ENCODE measurements at places on chromosomes 12 and 14.

DNA sequence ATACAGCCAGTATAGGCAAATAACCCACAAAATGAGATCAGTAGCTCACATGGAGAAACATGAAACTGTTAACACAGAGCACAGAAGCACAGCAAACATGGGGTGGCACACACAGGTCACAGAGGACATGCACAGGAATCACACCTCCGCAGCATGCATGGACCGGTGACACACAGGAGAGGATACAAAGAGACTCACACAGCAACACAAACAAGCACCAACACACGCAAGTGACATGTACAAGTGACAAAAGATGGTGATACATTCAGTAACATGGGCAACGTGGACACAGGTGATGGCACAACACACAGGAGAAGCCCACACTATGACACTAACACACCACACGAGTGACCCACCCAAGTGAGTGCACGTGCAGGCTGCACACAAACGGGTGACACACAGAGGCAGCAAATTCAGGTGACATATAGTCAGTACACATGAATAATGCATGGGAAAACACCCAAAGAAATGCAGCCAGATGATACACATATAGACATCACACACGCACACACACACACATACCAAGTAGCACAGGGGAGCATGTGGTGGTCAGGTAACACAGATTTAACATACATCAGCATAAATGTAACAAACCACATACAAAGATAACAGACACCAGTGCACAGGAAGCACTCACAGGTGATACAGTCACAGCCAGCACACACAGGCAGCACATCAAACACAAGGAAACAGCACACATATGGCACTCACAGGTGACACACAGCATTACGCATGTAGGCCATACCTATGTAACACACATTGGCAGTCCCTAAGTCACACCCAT lies 216.0 kb upstream of the SFSWAP start:
- DNase-seq: no peak

DNA sequence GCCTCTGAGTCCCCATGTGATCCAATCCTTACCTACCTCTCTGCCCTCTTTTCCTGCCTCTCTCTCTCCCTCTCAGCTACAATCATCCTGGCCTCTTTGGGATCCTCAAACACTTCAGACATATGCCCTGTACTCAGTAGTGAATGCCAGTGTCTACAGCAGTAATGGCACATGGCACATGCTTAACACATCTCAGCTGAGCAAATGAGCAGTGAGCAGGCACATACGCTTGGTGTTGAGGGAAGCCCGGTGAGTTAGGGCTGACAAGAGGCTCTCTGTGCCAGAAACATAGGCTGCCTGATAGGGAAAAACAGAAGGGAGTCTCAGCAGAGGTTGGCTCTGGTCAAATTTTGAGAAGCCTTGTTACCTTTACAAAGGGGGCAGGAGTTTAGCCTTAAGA lies 409.1 kb downstream of the TMEM132D start:
- DNase-seq: no peak

DNA sequence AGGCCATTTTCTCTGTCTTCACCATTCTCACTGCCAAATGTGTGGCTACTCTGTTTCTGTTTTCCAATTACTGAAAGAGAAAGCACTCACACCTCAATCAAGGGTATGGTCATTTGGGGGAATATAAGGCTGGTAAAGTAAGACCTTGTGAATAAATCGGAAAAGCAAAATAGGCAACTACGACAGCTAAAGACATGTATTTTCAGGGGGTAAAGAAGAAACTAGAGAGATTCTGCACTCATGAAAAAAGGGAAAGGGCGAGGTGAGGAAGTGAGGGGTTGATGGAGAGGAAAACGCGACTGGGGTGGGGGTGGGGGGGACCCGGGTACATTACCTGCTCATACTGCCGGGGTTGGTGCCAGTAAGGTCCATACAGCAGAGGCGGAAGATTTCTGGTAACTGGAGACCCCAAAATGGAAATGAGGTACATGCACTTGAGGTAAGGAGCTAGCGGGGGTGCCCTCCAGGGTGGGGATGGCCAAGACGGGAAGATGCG lies 19.3 kb downstream of the CHD8 start:
- DNase-seq: no peak

- DNase-seq: no peak
These were observed 396.9 kb downstream of the TMTC2 start for GRCh38 chr12:83083616-83084015.

DNA sequence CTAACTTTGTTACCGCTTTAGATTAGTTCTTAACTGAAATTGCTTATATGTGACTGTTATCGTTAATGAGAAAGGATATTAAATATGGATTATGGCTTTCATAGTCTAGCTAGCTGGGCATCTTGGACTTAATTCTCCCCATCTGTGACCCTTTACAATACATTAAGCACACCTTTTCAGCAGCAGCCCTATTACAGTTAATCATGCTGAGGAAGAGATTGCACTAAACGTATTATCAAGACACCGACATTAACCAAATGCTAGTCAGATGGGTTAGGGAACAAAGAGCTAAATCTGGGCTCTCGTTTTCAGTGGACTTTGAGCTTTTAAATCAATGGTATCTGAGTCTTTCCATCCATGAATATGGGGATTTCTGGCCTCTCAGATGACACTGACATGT lies 447.5 kb upstream of the DCN start:
- no peak for DNase-seq

DNA sequence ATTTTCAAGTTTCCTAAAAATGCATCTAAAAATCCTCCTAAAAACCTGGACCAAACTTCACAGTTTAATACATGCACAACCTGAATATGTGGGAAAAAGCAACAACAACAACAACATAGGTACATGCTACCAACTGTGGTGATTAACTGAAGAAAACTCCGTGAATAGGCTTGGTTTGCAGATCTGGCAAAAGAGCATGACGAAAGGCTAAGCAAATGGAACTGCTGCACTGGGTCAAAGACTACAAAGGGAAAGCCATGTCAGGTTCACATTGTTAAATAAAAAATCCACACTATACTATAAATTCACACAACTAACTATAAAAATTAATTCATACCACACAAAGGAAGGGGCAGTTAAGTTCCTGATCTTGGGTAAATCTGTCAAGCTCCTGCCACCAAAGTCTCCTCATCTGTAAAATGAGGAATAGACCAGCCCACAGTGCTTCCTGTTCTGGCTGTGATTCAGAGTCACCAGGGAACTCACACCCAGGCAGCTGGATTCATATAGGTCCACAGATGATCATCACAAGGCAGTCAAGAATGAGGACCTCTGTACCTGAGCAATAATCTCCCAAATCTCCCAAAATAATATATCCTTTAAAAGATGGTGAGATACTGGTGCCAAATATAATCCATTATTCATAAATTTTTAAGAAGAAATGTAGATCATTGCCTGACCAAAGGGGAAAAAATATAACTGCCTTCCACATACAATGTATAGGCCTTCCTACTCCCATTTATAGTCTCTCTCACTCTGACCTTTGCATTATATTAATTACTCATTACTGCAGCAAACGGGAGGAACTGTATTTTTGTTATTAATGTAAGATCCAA lies 7.0 kb downstream of the CORO1C start:
- no peak for DNase-seq

DNA sequence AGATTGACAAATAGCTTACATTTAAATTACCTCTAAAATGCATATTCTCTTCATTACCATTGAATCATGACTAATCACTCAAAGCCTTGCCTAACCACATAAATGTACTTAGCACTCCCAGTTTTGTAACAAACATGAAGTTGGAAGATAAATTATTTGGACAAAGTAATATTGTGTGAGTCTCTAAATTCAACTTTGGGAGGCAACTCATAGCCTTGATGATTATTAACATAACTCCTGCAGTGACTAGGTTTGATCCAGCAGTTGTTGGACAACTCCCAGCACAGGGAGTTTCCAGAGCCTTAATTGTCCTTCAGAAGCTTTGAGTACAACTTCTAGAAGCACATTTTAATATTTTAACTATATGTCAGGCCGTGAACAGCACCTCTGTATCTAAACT lies 153.4 kb upstream of the PDZRN4 start:
- no peak for DNase-seq

GRCh38 chr14:56065621-56066290 lies 52.5 kb upstream of the PELI2 start:
- DNase-seq: no peak

GRCh38 chr12:122836027-122836921 lies 1.0 kb downstream of the HIP1R start:
- DNase-seq: no peak

DNA sequence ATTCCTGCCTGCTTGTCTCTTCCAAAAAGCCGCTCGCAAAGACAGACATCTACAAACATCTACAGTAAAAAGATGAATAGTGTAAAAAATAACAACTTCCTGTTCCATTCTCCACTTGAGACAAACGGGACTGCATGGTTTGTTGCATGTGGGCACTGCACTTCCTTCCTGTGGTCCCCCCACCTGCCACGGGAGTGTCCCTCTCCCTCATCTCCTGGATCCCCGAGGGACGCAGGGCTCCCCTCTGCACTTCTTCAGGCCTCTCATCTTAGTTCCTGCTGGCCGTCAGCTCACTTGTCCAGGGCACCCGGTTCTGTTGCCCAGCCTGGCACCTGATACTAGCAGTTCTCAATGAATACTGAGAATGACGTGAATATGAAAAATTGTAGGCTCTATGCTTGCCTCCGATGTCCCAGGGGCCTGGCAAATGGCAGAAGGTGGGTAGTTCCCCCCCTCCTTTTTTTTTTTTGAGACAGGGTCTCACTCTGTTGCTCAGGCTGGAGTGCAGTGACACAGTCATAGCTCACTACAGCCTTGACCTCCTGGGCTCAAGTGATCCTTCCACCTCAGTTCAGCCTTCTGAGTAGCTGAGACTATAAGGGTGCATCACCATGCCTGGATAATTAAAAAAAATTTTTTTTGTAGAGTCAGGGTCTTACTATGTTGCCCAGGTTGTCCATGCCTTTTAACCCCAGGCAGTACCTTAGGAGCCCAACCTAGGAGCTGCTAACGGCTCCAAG lies 3.5 kb upstream of the KLC1 start:
- no peak for DNase-seq

- DNase-seq: no peak
These were observed 102.1 kb downstream of the MYRFL start for GRCh38 chr12:69927164-69927563.

DNA sequence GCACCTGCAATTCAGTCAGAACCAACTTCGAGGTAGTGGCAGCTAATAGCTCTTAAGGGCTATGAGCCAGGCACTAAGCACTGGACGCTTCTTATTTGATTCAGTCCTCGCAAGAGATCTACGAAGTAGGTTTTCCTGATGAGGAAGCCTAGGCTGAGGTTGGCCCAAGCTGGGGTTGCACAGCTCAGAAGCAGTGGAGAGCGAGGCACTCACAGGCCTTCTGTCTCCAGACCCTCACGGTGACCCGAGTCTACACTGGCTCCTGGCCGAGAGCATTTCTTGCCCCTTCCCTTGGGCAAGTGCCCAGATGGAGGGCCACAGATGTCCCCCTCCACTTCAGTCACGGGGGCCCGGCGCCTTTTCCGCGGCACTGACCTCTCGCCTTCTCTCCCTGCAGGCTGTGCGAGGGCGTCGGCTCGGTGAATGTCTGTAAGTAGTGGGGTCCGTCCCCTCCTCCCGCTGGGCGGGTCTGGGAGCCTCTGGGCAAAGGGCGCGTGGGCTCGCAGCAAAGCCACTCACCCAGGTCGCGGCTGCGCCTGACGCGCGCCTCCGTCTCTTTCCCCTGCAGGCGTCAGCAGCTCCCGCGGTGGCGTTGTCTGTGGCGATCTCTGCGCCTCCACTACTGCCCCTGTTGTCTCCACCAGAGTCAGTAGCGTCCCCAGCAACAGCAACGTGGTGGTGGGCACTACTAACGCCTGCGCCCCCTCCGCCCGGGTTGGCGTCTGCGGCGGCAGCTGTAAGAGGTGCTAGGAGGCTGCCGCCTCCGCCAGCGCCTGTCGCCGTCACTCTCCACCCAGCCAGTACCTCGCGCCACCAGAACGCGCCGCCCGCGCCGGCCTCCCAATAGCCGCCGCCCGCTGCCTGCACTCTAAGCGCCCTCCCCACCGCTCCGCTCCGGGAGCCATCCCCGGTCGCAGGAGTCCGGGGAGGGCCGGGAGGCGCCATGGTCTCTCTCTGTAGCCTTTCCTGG lies 13.1 kb downstream of the KRT83 start:
- no peak for DNase-seq

DNA sequence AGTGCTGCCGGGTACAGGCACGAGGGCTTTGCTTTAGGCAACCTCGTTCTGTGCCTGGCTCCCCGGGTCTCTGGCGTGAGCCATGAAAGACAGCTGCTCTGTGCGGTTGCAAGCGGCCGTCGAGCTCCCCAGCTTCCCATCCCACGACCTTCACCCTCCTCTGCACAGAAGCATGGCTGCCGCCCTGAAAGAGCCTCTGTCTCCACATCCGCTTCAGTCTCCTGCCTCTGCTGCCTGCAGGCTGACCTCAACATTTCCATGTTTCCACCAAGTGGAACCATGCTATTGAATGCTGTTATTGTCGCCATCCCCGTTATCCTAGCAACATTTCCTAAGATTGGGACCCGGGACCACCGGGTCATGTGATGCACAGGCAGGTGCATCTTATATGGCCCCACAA lies 57.1 kb downstream of the KDM2B start:
- no peak for DNase-seq

GRCh38 chr14:79704041-79704807 lies 507.1 kb downstream of the DIO2 start:
- no peak for DNase-seq

GRCh38 chr12:76012644-76013043 lies 18.9 kb downstream of the PHLDA1 start:
- no peak for DNase-seq

DNA sequence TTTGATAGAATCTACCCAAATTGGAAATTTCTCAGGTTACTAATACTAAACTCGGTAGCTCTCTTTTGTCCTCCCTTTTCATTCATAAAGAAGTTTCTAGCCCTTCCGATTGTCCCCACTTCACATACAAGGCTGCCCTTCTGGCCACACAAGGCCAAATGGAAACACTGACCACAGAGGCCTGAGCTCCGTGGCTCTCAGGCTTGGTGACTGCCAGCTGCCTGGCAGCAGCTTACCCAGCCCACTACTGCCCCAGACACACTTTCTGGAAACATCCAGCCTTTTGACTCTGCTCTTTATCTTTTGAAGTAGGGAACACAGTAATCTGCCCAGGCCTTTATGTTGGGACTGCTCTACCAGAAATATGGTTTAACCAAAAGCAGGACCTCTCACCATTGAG lies 167.2 kb downstream of the GCH1 start:
- DNase-seq: no peak

- DNase-seq: peak; percentile 42
These were observed 6.5 kb upstream of the PRPH start for GRCh38 chr12:49288412-49288853.

DNA sequence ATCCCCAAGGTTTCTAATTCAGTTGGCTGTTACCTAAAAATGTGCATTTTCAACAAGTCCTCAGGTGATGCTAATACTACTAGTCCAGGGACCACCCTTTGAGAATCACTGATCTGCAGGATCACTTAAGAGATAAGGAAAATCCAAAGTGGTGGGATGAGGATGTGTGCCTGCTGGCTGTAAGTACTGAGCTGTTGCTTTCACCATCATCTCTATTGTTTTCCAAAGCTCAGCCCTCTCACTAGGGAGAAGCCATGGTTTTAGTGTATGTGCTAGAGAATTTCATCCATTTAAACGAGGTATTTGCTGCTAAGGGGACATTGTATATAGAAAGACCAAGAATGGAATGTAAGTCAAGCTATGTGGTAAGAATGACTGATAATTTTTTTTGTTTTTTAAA lies 202.3 kb downstream of the KIF21A start:
- DNase-seq: no peak

Measured in activated CD4-positive, CD25-positive, alpha-beta regulatory T cell treated with anti-CD3 and anti-CD28 coated beads, Interleukin-2, amount 50 U/mL, for 16 hours (primary cell).